Bone marrow (tissue), 2 donors: ENCODE measurements at places on chromosomes 4 and X.
A peak's percentile ranks its signal among the peaks of the same experiment; 100 is the strongest.

DNA sequence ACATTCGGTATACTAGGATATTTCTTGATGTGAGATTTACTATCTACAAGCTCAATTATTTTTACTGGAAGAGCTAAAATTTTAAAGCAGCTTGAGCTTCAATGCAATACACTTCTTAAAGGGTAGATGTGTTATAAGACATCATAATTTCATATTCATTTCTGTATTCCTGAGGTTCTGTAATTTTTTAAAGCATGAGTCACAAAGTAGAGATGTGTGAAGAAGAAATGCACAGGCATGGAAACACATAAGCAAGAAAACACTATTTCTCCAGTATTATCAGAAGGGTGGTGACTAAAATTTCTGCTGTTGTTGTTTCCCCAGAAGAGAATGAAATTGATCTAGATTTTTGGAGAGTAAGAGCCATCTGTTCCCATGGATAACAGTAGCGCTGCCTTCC is 72.6 kb downstream of the INPP4B start:
- DNase-seq = no peak

DNA sequence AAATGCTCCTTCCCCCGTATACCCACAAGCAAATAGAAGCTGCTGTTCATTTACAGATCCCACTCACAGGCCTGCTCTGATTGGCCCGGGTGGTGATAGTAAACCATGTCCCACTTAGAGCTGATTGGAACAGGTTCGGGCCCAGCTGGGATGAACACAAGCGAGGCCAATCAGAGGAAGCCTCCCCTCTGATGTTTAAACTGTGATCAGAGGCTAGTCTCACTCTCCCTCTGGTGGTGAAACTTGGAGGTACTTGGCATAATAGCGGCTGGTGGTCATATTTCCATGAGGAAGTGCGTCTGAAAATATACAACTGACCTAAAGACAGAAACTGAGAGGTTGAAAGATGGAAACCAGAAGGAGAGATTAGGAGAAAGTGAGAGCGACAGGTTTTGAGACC is 51.5 kb upstream of the TRPC3 start:
- no peak for DNase-seq

DNA sequence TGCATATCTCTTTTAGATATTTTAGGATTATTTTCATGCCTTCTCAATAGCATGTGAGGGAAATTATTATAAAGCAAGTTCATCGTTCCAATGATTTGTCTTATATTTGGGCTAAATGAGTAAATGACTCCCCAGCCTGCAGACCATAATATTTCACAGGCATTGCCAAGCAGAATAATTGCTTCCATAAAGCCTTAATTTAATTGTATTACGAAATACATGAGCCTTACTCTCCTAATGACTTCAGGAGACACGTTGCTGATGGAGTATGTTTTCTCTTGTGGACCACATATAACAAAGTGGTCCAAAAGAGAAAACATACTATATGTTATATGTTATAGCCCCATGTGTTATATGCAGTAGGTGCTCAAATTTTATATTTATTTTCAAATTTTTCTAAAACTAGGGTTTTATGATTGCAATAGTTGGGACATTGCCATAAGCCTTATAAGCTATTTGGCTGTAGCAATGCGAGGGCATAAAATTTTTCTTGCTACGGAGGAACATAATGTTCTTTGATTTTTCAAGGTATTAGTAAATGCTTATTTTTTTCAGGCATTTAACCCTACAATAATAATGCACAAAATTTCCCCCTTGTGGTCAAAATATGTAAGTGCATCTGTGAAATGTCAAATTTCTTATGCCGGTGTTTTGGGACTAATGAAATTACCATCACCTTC is 26.2 kb upstream of the TMPRSS11D start:
- no peak for DNase-seq

GRCh38 chr4:139655116-139655515 is 10.5 kb upstream of the MGST2 start:
- no peak for DNase-seq

- DNase-seq = no peak
Observed at GRCh38 chrX:131778269-131779218, 234.7 kb downstream of the OR13H1 start.

- no peak for DNase-seq
Observed at GRCh38 chr4:144295286-144295995, 154.9 kb upstream of the GYPA start.

DNA sequence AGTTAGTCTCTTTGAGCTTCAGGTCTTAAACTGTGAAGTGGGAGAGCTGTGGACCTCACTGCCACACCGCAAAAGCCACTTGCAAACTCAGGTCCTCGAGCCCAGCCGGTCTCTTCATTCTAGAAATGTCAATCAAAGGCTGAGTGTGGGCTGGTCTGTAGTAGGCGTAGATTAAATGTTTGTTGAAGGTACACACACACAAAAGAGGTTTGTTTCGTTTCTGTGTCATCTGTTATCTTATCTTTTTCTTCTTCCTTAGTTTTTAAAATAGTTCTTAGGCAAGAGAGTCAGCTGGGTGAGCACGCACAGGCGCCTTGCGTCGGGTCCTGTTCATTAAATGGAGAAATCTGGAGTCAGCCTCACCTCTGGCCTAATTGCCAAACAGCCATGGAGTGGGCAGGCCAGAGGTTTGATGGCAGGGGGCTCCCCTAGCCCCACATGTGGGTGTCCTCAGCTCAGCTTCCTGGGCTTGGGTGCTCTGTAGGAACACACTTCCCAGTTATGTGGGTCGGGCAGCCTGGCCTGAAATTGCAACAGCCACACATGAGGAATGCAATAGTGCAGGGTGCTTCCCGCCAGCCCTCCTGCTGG is 836 bp upstream of the PSAPL1 start:
- DNase-seq = no peak

DNA sequence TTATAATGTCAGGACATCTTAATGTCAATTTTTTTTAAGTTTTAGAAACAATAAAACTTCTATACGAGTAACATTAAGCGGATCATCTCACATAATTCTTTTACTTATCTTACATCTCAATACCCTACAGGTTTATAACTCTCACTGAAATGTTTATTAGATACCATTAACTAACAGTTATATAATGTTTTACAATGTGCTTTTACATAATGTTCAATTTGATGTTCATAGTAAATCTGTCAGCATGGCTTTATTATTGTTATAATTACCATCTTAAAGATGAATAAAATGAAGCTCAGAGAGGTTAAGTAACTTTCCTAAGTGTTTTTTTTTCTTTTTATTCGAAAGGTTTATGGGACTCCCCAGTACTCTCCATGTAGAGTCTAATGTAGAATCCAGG is 33.9 kb upstream of the WDFY3 start:
- DNase-seq = no peak

GRCh38 chr4:6272863-6273660 is 3.4 kb downstream of the WFS1 start:
- no peak for DNase-seq

DNA sequence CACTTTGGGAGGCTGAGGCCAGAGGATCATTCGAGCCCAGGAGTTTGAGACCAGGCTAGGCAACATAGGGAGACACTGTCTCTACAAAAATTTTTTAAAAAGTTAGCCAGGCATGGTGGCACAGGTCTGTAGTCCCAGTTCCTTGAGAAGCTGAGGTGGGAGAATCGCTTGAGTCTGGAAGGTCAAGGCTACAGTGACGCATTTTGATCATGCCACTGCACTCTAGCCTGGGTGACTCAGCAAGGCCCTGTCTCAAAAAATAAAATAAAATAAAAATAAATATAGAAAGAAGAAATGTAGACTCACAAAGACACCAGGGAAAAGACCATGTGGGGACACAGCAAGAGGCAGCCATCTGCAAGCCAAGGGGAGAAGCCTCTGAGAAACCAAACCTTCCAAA is 42.3 kb upstream of the SLC7A3 start:
- DNase-seq = no peak

GRCh38 chrX:118345045-118345463 is 852 bp upstream of the WDR44 start:
- no peak for DNase-seq

DNA sequence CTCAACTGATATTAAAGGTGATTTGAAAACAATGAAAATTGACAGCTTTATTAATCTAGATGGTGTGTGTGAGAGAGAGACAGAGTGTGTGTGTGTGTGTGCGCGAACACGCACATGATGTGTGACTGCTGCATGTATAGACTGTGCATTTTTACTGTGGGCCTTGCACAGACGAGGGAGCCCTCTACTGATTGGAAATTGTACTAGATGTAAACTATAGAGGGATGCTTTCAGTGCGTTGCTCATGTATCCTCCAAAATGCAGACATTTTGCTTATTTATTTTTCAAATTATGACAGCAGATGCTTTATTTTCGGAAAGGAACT is 168.4 kb upstream of the GK2 start:
- DNase-seq = no peak

- DNase-seq = no peak
Observed at GRCh38 chr4:78953769-78954666, 14.8 kb upstream of the PAQR3 start.

DNA sequence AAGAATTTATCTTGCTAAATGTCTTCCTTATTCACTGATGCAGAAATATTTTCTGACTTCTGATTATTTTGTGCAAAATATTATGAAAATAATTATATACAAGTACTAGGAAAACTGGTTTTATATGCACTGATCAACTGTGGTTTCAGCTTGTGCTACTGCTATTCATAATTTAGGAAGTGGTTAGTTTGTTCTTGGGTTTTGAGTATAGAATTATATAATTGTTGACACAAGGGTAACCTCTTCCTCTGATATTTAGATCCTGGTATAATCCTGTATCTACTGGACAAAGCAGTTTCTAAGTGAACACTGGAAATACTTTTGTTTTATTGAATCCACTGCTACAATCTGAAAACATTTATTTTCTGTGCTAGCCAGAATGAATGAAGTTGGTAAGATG is 182.8 kb downstream of the PDGFC start:
- DNase-seq = peak; percentile 56

GRCh38 chr4:99710681-99711345 is 53.2 kb upstream of the C4orf54 start:
- no peak for DNase-seq

DNA sequence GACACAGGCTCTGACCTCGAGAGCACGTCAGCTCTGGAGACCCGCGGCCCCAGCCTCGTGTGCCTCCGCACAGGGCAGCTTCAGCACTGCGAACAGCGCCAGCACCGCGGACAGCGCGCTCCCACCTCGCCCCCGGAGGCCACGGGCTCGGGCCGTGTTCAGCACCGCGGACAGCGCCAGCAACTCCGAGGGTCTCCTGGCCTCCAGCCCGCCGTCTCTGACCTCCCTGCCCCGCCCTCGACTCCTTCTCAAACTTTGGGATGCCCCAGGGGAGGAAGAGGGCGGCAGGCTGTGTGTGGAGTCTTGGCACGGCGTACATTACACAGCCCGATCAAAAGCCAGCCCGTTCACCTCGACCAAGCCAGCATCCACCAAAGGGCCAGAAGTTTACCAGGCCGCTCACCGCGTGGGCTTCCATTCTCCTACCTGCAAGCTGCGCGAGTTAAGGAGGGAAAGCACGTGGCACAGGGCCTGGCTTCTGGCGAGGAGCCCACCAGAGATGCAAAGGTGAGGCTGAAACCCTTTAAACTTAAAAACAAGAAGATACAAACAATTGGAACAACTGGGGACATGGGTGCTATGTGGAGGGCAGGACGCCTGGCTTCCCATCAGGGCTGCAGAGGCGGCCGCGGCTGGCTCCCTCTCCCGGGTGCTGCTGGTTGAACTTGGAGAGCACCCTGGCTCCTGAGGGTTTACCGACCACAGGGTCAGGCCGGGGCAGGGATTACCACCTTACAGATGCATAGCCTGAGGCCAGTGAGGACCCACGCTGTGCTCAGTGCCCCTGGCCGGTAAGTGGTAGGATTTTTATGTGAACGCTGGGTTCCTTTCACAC is 4.5 kb upstream of the NKX1-1 start:
- no peak for DNase-seq

DNA sequence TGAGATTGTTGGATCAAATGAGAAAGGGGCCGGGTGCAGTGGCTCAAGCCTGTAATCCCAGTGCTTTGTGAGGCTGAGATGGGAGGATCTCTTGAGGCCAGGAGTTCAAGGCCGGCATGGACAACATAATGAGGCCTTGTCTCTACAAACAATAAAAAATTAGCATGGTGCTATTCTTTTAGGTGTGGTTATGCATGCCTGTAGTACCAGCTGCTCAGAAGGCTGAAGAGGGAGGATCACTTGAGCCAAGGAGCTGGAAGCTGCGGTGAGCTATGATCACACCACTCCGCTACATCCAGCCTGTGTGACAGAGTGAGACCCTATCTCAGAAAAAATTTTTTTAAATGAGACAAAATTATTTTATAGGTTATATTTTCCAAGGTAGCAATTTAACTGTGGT is 49.7 kb upstream of the TMEM150C start:
- DNase-seq = no peak

- DNase-seq = no peak
Observed at GRCh38 chrX:16639966-16640365, 10.0 kb upstream of the S100G start.

DNA sequence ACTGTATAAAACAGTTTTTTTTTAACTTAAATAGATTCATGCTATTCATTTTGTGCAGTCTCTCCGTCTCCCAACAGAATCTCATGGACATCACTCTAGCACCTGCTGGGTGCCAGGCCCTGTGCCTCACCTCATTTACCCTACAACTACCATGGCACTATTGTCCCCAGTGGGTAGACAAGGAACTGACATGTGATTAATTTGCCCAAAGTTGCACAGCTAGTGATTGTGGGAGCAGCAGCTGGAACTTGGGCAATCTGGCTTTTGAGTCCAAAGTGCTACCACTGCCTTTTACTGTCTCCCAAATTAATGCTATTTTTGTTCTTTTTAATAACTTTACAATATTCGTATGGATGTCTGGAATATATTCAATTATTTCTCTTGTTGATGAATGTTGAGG is 11.2 kb upstream of the PGRMC2 start:
- no peak for DNase-seq

DNA sequence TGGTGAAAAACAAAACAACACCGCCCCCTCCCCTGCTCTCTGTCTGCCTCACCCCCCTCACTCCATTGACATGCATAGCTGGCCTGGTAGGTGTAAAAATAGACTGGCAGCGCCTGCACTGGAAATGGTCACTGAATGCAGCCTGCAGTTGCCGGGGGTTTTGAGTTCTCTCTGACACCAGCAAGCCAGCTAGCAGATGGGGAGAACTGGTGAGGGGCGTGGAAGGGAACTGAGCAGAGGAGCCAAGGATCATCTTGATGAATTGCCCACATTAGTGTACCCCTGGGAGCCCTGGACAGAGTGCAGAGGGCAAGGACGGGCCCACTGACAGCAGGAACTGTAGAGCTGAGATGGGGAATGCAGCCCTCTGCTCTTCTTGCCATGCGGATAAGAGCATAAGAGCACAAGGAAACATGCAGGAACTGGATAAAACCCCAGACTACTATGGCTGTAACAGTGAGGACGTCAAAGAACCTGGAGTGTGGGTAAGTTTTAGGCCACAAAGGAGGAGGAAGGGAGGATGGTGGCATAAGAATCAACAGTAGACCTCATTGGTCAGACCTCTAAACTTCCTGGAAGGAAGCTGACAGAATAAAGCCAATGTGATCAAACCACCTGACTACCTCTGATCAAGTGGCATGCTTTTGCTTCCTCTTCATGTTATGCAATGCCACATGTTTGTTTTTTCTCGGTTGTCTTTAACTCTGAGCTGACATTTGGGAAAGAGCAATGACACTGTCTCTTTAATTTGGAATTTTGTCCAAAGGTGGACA is 96.3 kb downstream of the ANK2 start:
- no peak for DNase-seq

- DNase-seq = no peak
Observed at GRCh38 chr4:139453041-139453370, 915 bp upstream of the RAB33B start.
